ENCODE measurements at places on chromosomes 1 and 21.
A peak's percentile ranks its signal among the peaks of the same experiment; 100 is the strongest.

- no peak for DNase-seq
Observed at GRCh38 chr1:182368358-182368757, 23.2 kb downstream of the GLUL start.

DNA sequence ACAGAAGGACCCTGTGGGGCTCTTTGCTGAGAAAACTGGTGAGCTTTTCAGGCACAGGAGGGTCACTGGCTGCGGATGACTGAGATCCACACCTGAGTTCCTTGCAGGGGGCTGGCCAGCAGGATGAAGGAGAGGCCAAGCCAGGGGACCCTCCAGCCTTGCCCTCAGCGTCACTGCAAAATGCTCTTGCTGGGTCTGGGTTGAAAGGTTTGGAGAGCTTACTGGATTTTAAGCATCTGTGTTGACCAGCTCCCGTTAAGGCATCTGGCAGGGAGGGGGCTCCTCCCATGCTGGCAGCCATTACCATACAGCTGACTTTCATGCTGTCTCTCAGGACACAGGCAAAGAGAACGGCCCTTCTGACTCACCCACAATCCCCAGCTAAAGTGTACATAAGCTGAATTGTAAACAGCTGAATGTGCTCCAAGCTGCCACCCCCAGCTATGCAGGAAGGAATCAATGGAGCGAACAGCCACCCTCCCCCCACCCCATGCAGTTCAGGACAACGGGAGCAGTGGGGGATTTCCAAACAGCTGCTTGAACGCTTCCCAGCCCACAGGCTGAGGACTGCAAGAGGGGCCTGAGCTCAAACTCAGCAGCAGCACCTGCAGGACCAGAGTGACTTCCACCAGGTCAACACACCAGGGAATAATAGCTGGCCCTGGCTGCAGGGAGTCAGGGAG, 21.3 kb upstream of the A3GALT2 start:
- peak; percentile 75 for DNase-seq

GRCh38 chr1:10308001-10308400, 90.9 kb upstream of the PGD start:
- no peak for DNase-seq

GRCh38 chr1:156452907-156453306, 47.7 kb downstream of the MEF2D start:
- no peak for DNase-seq

- no peak for DNase-seq
Observed at GRCh38 chr1:20726118-20726911, 6.2 kb downstream of the SH2D5 start.

GRCh38 chr1:223258751-223259198, 105.2 kb downstream of the SUSD4 start:
- DNase-seq: no peak

DNA sequence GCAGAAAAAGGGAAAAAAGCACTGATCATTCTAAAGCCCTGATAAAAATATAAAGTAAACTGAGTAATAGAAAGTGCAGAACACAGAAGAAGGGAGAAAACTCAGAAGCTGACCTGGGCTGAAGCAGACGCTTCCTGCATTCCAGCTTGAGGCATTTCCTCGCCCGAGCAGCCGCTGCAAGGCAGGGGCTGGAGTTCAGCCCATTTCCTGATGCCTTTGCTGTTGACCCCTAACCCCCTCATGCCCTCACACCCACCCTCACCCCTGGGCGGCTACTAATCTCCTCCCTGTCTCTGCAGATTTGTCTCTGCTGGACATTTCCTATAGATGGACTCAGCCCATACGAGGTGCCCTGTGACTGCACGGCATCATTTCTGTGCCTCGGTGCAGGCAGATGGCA, 227.8 kb downstream of the NPHP4 start:
- DNase-seq: no peak

- no peak for DNase-seq
Observed at GRCh38 chr1:201903135-201903534, 14.4 kb downstream of the SHISA4 start.

GRCh38 chr1:147534386-147534785, 6.9 kb upstream of the BCL9 start:
- no peak for DNase-seq

DNA sequence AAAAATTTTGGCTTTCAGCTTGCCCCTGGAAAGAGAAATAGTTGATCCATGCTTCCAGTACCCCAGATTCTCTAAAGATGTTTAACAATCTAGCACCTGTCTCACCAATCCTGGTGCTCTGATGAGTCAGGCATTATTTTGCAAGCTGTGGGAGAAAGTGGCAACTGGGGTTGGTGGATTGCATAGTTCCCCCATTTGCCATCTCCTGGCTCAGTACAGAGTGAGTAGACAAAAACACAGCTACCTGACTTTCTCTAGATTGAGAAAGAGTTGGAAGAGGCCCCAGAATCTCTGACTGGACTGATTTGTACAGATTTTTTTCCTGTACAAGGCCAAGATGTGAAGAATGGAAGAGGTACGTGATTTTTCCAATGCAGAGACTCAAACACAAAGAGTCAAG, 75.1 kb upstream of the NEGR1 start:
- DNase-seq: no peak

- no peak for DNase-seq
Observed at GRCh38 chr1:160768295-160768657, 27.7 kb upstream of the LY9 start.

DNA sequence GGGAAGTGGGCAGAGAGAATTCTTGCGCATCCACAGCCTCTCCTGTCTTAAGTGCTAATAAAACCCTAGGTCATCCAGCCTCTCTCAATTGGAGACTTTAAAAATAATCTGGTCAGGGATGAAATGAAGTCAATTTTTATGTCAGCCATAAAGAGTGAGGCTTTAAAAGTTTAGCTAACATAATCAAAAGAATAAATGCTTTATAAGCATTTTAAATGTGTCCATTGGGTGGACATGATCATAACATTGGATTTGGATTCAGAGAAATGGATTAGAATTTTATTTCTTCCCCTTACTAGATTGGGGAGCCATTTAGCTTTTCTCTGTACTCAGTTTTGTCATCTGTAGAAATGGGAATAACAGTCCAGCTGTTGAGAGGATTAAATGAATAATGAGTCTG, 55.5 kb downstream of the PGM1 start:
- DNase-seq: no peak

DNA sequence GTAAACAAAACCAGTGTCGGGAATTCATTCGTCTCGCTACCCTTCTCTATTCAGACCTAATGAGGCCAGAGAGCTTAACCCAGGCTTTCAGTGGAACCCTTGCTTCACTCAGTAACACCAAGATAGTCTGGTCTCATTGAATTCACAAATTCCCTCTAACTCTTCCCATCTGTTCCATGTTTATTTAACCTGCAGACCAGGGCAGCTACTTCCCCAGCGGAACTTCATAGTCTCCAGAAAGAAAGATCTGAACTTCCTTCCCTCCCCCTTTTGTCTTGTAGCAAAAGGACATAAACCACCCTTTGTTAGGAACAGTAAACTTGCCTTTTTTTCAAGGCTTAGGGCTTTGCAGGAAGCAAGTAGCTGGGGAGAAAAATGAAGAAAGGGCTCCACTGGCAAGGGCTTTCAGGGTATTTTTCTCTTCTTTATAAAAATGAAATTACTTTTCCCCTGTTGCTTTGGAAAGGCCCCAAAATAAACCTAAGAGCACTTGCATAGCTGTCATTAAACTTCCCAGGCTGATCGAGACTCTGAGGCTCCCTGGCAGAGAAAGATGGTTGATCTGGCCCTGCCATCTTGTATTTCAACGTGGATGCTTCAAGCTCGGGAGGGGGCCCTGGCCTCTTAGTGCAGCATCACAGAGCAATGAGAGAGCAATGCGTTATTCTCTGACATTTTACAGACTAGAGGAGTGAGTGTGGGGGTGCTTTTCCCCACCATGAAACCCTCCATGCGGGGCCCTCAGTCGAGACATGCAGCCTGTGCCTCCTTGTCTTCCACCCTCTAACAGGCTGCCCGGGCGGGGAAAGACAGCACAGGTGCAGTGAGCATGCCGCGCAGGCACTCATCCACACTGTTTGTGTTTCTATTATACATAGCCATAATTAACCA, 30.0 kb downstream of the MIS18A start:
- DNase-seq: no peak

DNA sequence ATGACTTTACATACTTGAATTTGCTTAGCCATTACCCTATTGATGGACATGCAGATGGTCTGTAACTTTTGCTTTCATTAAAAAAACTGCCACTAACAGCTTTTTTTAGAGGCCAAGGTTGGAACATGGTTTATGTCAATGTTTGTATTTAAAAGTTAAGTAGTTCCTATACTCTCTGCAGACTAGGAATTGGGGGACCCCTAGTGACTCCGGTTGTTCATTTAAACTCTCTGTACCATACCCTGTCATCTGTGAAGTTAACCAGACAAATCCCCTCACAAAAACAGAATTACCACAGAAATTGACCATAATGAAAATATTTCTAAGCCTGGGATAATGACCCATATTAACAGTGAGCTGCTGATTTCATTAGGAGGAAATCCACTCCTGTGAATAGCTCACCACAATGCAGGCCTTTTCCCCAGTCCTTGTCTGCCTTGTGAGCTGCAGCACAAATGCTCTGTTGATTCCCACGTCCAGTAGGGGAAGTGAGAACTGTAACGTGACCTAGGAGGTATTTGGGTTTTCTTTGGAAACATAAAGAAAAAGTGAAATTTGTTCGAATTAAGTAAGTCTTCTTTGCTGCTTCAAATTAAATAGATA, 30.2 kb upstream of the CD101 start:
- DNase-seq: no peak

- DNase-seq: no peak
Observed at GRCh38 chr1:228340686-228341449, 65.8 kb downstream of the TRIM11 start.

- no peak for DNase-seq
Observed at GRCh38 chr1:104760017-104760416, 1010.3 kb downstream of the AMY1C start.

GRCh38 chr1:229148041-229148671, 122.8 kb upstream of the RAB4A start:
- DNase-seq: no peak

DNA sequence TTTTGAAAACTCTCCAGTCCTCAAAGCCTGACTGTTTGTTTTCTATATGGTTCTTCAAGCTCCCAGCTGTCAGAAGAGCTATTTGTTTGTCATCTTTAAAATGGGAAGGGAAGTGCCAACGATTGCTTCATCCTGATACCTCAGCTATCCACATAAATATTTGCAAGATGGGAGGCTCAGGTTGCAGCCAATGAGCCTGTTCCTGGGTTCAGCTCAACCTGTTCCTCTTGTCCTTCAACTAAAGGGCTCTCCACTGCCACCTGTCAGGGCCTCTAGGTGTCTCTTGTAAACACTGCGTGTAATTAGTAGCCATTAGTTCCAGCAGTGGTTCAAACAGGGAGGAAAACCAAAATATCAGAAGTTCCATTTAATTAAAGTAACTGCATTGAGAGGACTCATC, 445.1 kb downstream of the AJAP1 start:
- no peak for DNase-seq

GRCh38 chr1:10779841-10780240, 16.6 kb downstream of the CASZ1 start:
- no peak for DNase-seq

DNA sequence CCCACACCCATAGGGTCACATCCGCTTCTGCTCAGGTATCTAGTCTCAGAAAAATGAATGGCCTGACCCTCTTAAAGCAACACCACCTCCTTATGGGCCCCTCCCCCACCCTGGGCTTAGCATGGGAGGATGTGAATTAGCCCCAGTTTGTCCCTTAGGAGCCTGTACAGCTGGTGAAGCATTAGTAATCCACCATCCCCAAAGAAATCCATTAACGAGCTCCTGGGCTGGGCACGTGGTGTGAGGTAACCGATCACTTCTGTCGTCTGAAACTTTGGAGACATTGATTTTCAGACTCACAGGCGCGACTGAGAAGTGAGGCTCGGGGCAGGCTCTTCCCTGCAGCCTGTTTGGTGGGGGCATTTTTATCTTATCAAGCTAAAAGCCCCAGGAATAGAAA, 10.5 kb downstream of the RASSF5 start:
- DNase-seq: no peak

GRCh38 chr1:168821434-168821833, 92.4 kb upstream of the DPT start:
- no peak for DNase-seq

DNA sequence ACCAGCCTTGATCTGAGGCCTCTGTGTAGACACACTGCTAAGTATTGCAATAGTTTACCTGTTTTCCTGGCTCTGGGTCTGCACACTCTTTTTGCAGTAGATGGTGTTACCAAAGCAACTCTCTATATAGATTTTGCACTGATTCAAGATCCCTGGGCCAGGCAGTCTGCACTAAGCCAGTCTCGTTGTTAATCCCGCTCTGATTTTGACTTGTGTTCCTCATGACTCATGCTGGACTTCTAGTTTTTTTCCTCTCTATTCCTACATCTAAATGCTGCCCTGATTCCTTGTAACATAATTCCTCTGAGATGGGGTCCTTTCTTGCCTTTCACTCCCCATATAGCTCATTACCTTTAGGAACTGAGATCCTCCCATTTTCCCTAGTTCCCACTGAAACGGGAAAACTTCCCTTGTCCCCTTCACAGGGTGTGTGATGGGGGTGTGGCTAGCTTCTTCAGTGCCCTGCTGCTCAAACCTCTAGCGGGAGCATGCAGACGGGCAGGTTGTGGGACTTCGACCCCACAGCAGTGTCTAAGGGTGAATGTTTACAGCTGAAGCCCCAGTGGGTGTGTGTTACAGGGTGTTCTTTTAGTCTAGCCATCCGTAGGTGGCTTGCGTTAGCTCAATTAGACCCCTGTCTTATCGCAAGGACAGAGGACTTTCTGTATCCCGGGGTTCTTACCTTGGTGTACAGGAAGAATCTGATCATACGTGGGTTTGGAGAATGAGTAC, 106.5 kb upstream of the RAB3GAP2 start:
- DNase-seq: no peak

GRCh38 chr1:92583821-92584760, 97.4 kb upstream of the GFI1 start:
- DNase-seq: no peak

- DNase-seq: no peak
Observed at GRCh38 chr1:101444873-101445618, 208.2 kb downstream of the S1PR1 start.

DNA sequence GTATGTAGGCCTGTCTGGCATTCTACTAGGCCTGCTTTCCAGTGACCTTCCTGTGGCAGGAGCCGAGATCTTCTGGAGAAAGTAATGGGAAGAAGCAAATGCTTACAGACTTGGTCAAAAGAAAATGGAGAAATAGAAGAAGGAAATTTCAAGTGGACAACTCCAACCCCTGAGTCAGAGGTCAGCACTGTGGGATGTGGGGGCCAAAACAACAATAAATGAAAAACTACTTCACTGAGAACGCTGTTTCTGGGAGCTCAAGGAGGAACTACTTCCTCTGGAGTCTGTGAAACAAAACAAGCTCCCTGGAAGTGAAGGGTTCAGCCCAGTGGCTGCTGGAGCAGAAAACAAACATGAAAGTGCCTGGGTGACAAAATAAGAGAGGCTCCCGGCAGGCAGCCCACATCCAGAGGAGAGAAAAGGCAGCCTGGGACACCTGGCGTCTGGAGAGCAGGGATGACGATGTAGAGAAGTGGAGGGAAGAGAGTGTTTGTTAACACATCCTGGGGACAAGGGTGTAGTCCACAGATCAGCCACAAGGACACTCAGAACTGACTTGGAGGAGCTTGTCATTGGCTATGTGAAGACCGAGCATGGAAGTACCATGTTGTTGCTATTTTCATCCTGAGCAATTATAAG, 355.2 kb downstream of the SMYD3 start:
- no peak for DNase-seq

- DNase-seq: no peak
Observed at GRCh38 chr1:41629141-41629540, 144.7 kb upstream of the EDN2 start.
